ENCODE measurements at places on chromosomes 7 and 10.
A peak's percentile ranks its signal among the peaks of the same experiment; 100 is the strongest.

DNA sequence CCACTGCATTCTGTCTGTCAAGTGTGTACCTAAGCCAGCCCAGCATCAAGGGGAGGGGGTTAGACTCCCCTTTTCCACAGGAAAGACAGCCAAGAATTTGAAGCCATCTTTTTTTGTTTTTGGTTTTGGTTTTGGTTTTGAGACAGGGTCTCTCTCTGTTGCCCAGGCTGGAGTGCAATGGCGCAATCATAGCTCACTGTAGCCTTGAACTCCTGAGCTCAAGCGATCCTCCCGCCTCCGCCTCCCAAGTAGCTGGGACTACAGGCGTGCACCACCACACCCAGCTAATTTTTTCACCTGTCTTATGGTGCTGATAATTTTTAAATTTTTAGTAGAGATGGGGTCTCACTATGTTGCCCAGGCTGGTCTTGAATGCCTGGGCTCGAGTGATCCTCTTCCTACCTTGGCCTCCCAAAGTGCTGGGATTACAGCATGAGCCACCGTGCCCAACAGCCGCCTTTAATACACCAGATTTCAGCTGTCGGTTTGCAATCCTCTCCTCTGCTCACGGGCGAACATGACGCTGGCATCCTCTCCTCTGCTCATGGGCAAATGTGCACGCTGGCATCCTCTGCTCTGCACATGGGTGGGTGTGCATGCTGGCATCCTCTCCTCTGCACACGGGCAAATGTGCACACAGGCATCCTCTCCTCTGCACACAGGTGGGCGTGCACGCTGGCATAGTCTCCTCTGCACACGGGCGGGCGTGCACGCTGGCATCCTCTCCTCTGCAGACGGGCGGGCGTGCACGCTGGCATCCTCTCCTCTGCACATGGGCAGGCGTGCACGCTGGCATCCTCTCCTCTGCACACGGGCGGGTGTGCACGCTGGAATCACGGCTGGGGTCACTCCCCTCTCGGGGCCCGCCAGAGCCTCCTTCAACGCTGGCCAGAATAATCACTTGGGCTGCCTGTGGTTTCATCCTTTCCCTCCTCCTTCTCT, 56.0 kb upstream of the PDGFA start:
- DNase-seq, result no peak

DNA sequence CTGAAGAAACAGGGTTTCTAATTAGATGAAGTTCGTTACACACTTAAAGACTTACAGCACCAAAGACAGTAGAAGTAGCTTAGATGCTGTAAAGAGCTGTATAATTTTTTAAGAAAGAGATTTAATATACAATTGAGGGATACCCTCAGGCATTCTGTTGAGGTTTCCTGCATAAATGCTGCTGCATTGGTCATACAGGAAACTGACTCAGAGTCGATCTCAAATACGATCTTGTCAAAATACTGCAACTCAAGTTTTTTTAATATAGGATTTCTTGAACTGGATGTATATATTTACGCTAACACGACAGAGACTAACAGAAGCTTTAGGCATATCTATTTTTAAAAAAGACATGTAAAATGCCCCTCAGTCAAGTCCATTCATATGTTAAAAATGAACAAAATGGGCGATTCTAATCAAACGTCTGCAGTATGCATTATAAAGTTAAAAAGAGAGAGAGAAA, 2.4 kb upstream of the ARID5B start:
- no peak for DNase-seq

GRCh38 chr10:124248056-124249045, 155.0 kb upstream of the CHST15 start:
- DNase-seq, result no peak

DNA sequence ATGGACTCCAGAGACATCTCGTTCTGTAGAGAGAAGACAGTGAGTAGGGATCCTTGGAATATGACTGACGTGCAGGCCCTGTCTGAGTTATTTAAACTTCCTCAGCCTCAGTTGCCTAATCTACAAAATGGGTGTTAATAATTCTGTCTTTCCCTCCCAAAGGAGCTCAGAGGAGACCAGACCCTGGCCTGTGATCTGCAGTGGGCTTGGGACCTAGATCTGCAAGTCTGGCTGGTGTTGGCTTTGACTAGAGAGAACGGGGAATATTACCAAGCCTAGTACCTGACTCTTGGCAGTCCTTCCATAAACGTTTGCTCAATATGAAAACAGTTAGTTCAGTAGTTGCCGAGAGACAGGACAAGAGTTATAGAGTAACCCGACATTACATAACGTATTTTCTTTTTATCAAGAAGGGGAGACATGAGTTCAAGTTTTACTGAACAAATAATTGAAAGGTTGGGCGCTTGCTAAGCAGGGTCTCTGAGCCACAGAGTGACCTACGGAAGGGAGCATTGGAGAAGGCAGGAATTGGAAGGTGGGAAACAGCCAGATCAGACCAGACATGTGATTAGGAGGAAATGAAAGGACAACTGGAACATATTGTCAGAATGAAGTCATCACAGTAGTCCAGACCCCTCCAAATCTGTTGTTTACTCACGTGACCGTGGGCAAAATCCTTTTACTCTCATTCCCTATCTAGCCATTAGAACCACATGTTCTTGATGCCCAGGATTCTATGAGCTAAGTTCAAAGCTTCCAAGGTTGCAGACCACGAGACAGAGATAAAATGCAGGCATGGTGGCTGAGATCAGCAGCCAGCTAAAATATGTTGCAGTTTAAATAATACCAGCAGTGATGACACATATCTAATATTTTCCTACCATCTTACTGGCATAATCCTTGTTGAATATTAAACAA, 10.9 kb upstream of the CYP3A4 start:
- no peak for DNase-seq

GRCh38 chr7:109945820-109946518, 1145.0 kb upstream of the LRRN3 start:
- no peak for DNase-seq

DNA sequence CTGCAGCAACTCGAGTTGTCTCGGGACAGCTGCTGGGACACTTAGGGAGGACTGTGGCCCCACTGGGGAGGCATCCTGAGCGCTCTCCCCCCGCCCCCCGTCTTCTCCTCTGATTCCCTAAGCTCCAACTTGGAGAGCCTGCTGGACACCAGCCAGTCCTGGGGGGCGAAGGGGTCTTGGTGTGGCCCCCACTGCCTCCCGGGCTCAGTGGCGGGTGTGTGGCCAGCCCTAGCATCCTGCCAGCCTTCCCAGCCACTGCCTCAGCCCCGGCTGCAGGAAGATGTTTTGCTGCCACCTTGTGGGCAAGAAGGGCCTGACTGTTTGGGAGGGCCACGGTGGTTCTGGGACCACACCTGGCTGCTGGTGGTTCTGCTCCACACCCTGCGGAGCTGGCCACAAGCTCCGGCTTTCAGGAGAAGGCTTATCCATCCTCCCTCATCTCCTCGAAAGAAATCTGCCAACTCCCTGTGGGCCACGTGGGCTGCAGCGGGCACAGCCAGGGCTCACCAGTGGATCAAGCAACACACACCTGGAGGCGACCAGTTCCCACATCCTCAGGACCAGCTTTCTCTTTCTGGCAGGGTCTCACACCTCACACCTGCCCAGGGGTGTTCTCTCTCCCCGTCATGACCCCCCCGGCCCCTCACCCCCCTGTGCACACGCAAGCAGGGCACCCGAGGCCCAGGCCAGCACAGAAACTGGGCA, 24.8 kb downstream of the AGAP3 start:
- DNase-seq, result peak; percentile 93

- no peak for DNase-seq
These were observed 37.3 kb downstream of the DNAH11 start for GRCh38 chr7:21580073-21580521.

- DNase-seq, result no peak
These were observed 634.2 kb upstream of the AUTS2 start for GRCh38 chr7:68964060-68964459.

GRCh38 chr10:48613016-48613415, 8.1 kb upstream of the ARHGAP22 start:
- DNase-seq, result no peak

GRCh38 chr7:148547951-148548350, 42.6 kb upstream of the C7orf33 start:
- no peak for DNase-seq

DNA sequence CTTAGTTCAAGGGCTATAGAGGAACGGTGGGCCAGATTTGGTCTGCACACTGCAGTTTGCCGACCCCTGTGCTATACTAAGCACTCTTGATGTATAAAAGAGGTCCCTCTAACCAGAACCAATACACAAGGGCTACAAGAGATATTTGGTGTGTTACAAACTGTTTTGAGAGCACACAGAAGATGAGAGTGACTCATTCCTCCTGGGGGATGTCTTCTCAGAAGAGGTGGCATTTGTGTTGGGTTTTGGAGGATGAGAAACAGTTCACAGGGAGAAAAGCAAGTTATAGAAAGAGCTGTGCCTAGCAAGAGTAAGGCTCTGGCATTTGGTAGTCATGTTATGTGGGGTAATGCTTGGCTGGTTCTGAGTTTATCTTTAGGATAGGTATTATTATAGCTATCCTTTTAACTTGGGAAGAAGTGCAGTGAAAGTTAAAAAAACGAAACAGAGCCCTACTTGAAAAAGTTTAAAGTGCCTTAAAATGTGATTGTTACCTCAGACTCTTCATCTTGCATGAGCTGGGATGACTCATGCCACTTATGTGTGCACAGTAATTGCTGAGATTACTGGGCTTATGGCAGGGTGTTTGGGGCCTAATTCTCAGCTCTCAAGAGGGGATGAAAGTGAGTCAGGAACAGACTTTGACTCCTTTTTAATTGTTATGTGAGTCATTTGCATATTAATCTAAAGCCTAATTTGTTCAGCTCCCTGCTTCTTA, 160.4 kb downstream of the KIF20B start:
- DNase-seq, result no peak

- DNase-seq, result no peak
These were observed 2.3 kb downstream of the ZNF282 start for GRCh38 chr7:149197675-149198074.

GRCh38 chr7:83305027-83305426, 142.3 kb upstream of the PCLO start:
- no peak for DNase-seq

GRCh38 chr10:118522791-118523498, 72.5 kb downstream of the PRLHR start:
- DNase-seq, result no peak

DNA sequence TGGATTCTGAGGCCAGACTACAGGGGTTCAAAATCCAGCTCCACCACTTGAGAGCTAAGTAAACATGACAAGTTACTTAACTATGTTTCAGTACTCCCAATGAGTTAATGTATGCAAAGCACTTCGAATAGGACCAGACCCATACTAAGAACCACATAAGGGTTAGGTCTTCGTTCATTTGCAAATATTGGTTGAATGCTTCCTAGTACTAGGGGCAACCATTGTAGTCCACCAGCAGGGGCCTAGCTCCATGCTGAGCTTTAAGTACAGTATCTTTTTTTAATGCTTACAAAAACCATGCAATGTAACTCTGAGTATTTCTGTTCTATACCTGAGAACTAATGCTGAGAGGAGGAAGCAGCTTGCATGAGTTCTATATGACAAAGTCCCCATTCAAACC, 80.4 kb upstream of the PDE1C start:
- no peak for DNase-seq

GRCh38 chr7:83677180-83677866, 28.4 kb upstream of the SEMA3E start:
- no peak for DNase-seq

DNA sequence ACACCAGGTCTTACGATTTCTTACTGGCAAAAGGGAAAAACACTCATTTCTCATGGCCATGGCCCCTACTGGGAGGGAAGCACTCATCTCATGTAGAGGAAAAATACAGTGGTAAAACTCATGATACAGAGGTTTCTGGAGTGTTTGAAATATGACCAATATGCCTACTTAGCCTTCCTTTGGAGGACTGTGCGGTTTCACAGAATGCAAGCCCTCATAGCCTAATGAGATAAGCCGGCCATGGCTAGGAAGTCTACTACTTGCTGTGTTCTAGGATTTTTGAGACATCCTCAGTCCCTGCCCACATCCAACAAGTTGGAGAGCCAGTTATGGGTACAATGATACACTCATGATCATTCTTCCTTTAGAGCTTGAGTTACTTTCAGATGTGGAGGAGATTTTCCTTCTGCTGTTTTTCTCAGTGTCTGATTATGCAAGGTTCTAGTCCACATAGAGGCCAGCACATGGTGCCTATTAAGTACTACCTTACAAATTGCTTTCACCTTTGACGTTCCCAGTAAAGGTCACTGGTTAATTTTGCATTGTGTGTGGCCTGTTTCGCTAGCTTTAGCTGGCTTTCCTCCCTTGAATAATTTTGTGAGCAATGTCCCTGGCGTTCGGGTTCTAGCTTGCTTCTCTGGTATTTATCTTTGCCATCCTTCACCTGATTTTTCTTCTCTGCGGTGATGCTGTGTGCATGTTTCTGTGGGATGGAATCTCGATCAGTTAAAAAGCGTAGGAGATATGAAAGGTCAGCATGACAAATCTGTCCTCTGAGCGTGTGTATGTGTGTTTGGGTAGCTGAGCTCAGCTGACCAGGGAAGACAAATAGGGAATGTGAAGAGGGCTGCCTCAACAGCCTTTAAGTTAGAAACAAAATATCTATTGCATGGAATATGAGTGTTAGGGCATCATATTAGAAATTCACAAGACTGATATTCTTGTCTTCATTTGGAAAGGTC, 295.4 kb downstream of the LRMDA start:
- no peak for DNase-seq

Measured in frontal cortex (tissue), 4 donors.